ENCODE measurements at places on chromosomes 4 and X. TPM values are rescaled to one million over a fixed set of nuclear protein-coding genes. Genes with fewer than 3 reads are reported as not detected.

TRPC5OS gene
- not detected for polyA plus RNA-seq

GAGE1 gene
- not detected for polyA plus RNA-seq

RS1 gene
- polyA plus RNA-seq, result not detected

ARHGAP6 gene
- polyA plus RNA-seq, result 0.02 TPM

TBC1D25 gene
- polyA plus RNA-seq, result 9.6 TPM

BMX gene
- not detected for polyA plus RNA-seq

DNA sequence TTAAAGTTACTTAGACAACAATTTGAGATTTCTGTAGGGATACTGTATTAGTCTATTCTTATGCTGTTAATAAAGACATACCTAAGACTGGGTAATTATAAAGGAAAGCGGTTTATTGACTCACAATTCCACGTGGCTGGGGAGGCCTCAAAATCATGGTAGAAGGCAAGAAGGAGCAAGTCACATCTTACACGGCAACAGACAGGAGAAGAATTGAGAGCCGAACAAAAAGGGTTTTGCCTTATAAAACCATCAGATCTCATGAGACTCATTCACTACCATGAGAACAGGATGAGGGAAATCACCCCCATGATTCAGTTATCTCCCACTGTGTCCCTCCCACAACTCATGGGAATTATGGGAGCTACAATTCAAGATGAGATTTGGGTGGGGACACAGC, 11.0 kb downstream of the PTTG2 start:
- no peak for DNase-seq

GRCh38 chr4:1092026-1092982, 21.1 kb downstream of the RNF212 start:
- DNase-seq, result no peak

DNA sequence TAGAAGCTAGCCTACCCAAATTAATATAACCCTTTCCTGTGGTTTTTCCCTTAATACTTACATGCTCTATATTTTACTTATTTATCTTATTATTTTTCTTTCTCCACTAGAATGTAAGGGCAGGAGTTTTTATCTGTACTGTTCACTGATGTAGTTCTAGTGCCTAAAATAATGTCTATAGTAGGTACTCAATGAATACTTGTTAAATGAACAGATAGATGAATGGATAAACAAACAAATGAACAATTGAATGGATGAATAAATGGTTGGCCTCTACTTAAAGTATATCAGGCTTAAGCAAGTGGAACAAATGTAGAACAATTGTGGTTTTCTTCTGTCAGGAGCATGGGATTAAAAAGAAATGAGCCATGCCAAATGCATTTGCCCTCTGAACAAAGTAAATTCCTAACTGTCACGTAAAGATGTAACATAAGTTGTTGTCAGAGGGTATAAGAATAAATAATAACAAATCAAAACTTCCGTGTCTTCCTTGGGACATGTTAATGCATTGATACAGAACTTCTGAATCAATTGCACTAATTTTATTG, 54.1 kb downstream of the SYTL5 start:
- no peak for DNase-seq

GRCh38 chrX:134162032-134162431, 75.0 kb upstream of the CCDC160 start:
- no peak for DNase-seq

DNA sequence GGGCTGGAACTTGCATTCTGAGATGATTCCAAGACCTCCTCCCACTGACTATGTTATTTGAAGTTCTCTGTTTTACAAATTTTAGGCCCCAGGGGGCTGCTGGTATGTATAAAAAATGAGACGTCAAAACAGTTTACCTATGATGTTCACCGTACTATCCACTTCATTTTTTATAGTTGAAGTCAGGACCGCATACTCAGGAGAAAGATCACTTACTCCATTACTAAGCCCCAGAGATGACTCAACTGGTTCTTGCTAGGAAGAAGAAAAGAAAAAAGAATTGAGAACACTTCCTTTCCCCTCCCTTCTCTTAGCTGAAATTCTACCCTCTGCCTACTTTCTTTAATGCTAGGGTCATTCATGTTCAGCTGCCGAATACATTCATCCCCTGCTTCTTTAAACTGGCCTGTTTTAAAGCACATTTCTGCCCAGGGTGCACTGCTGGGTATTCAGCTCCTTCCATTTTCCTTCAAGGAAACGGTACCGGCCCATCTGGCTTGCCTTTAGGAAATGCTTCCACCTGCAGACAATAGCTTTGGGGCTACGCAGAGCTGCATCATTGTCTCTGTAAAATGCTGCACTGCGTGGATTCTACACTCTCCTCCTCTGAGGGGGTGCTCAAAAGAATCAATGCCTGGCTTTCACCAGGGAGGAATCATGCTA, 66.2 kb downstream of the IRF2 start:
- DNase-seq, result no peak

GRCh38 chr4:154160519-154161301, 330.9 kb downstream of the DCHS2 start:
- DNase-seq, result no peak

- DNase-seq, result no peak
Observed at GRCh38 chrX:119505945-119506344, 37.7 kb downstream of the SLC25A5 start.

- no peak for DNase-seq
Observed at GRCh38 chrX:119954374-119954773, 10.8 kb upstream of the NKAP start.

Data from foreskin keratinocyte (primary cell).